ENCODE measurements at places on chromosomes 16 and 17.

DNA sequence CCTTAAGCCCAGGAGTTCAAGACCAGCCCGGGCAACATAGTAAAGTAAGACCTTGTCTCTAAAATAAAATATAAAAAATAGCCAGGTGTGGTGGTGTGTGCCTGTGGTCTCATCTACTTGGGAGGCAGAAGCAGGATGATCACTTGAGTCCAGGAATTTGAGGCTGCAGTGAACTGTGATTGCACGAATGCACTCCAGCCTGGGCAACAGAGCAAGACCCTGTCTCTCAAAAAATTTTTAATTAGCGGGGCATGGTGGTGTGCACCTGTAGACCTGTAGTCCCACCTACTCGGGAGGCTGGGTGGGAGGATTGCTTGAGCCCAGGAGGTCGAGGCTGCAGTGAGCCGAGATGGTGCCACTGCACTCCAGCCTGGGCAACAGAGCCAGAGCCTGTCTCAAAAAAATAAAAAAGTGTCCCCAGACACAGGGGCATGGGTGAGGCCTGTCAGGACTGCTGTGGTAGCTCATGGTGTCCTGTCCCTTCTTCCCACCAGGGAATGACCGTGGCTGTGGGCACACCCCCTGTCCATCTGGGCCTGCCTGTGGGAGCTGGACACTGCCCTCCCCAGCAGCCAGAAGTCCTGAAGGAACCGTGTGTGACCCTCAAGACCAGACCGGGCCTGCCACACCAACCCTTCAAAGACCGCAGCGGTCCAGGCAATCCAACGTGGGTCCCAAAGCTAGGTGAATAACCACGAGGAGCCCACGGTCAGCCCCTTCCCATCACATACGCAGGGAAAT lies 30.8 kb upstream of the GAA start:
- DNase-seq = no peak

- DNase-seq = no peak
Measured at GRCh38 chr16:21637032-21637968, 15.1 kb downstream of the IGSF6 start.

DNA sequence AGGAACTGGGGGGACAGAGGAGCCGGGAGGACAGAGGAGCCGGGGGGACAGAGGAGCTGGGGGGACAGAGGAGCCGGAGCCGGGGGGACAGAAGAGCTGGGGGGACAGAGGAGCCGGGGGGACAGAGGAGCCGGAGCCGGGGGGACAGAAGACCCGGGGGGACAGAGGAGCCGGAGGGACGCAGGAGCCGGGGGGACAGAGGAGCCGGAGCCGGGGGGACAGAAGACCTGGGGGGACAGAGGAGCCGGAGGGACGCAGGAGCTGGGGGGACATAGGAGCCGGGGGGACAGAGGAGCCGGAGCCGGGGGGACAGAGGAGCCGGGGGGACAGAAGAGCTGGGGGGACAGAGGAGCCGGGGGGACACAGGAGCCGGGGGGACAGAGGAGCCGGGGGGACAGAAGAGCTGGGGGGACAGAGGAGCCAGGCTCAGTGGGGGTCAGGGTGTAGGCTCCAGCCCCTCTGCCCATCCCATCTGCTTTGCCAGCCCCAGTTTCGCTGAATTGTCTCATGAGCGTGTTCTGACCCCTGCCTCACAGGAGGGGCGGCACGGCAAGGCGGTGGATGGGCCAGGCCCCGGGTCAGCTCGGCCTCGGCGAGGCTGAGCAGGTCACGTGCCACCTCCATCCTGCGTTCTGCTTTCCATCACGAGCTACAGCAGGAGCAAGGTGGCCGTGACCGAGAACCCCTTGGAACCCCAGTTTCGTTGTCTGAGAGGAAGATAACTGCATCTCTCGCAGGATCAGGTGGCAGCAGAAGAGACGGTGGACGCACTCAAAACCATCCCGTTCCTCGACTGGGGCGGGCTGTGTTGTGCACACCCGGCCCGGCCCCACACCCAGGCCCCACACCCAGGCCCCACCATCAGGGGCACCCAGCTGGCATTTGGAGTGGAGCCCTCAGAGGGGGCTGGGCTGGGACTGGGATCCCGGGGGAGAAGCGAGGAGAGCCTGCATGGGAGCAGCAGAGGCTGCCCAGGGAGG lies 26.1 kb upstream of the CBFA2T3 start:
- no peak for DNase-seq

DNA sequence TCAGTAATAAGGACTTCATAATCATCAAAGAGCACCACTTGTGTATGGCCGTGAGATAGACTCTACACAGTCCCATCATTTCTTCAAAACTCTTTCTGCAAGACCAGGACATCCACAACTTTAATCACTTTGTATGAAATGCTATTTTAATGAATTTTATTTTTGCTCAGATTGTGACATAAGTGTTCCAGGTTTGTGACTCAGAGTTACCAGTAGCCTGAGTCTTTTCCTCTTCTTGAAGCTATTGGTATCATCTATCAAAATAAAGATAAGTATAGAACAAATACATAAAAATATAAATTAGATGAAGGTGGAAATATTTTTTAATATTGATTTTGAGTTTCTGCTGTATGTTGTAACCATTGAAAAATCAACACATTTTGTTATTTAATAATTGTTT lies 16.6 kb upstream of the VWA3A start:
- no peak for DNase-seq

DNA sequence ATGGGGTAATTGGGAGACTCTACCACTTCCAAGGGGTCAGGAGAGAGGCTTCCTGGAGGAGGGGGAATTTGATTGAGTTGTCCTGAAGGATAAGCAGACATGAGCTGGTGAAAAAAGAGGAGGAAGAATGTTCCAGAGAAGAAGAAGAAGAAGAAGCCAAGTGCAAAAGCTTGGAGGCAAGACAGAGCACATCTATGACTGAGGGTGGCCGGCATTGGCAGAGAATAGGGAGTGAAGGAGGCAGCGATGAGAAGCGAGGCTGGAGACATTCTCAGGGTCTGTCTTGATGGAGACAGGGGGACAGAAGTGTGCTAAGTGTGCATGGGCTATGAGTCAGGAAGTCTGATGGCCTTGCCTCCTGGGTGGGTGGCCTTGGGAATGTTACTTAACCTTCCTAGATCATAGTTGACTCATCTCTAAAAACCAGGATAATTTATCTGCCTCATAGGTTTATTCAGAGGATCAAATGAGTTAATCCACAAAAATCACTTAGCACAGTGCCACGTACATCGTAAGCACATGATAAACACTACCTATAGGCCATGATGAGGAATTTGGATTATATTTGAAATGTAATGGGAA lies 171.7 kb downstream of the ABCC12 start:
- no peak for DNase-seq

DNA sequence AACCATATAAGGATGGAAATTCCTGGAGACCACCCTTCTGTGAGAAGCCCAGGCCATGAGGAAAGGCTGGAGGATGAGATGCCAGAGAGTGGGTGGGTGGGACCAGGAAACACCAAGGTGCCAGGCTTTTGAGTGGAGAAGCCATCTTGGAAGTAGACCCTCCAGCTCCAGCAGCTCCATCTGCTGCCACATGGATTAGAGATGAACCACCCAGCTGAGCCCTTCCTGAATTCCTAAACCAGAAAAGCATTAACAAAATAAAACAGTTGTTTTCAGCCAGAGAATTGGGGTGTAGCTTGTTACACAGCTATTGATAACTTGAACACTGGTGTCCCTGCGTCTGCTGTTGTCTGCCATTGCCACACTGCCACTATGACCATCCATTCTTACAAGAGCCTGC lies 6.3 kb upstream of the TMEM114 start:
- no peak for DNase-seq

DNA sequence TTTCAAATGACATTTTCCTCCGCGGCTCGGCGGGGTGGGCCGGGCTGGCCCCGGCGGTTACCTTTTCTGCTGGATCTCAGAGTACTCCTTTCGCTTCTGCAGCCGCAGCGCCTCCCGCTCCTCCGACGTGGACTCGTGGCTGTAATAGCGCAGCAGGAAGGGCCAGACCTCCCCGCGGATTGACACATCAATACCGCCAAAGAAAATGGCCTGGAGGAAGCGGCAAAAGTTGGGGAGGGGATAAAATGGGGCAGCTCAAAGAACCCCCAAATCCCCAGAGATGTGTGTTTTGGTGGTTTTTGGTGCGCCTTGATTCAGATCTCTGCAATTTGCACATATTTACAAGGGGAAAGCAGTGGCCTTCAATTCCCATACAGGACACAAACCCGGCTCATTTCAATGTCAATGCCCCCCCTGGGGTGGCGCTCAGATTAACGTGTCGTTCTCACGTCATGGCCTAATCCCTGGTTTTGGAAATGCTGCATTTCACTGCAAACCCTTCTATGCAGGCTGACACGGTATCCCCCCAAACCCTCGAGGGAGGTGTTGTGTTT lies 85.9 kb downstream of the TBC1D16 start:
- no peak for DNase-seq

DNA sequence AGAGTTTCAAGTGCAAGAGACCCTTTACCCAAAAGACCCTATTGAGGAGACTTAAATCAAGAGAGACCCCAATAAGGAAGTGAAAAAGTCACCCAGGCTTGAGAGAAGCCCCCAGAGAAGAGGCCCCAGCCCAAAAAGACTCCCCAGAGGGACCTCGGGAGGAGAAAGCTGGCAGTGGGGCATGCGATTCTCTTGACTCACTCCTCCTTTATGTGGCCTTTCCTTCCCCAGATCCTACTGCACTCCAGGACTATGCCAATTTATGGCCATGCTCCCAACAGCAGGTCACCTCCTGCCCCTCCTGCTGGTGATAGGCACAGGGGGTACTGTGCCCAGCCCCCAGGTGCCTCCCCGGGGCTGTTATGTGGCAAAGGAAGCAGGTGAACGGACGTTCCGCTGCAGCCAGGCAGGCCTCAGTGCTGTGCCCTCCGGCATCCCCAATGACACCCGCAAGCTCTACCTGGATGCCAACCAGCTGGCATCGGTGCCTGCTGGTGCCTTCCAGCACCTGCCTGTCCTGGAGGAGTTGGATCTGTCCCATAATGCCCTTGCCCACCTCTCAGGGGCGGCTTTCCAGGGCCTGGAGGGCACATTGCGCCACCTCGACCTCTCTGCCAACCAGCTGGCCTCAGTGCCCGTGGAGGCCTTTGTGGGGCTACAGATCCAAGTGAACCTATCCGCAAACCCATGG lies 16.3 kb downstream of the LRRC3C start:
- no peak for DNase-seq

- DNase-seq = no peak
Measured at GRCh38 chr17:18994631-18995030, 9.9 kb downstream of the FAM83G start.

DNA sequence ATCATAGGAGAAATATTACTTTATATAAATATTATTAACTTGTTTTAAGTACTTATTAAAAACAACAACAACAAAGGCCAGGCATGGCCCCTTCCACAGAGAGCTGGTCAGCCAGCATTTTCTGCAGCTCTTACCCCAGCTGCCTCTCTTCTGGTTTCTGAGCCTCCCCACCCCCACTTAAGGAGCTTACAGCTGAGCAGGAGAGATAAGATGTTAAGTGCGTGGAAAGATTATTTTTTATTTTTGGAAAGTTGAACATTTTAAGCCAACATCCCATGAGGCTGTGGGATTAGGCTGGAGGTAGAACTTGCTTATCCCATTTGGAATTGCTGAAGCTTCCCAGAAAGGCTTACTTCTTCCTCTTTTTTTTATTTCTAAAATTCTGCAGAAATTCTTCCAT lies 401.2 kb downstream of the SEC14L1 start:
- no peak for DNase-seq

Measured in NAMALWA (cell line).